IPS DF 6.9 (cell line): ENCODE measurements at places on chromosomes 1 and 21.

DNA sequence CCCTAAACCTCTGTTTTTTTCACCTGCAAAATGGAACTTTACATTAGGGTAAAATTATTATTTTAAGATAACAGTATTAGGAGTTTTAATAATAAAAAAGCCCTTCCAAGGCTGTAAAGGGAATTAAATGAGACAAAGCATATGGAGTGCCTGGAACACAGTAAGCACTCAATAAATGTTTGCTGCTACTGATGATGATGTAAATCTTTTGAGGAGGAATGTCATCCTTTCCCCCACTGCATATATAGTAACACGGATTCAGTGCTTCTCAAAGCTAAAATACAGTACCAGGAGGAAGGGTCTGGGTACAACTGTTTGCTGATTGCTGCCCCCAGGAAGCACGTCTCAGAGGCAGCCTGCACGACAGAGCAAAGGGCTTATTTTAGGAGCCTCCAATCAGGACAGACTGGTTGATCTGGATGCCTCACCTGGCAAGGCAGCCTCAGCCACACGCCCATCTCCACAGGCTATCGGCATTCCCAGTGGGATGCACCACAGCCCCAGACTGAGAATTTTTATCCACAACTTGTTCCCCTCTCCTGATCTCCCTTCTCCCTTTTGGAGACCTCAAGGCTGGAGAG lies 64.4 kb downstream of the GADD45A start:
- peak; percentile 67 for DNase-seq

DNA sequence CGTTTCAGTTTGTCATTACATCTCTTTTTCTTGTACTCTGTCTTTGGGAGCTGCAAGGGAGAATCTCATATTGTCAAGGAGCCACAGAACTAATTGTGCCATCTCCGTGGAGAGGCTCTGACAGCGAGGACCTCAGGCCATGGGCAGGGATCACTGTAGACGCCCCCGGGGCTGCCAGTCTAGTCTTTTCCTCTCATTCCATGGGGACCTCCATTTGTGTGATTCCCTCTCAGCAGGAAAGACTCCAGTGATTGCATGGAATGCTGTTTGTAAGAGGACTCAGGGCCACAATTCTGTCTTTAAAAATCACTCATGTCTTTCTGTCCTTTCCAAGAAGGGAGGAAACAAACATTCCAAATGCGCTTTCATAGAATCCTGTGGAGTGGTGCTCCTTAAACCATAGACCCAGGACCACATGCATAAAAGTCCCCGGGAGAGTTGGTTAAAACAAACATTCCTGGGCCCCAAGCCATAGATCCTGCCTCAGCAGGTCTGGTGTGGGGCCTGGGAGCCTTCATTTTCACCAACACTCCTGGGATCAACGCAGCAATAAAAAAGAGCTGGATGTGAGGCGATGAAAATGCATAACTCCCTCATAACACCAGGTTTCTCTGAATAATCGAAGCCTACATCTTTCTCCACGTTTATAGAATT lies 104.5 kb downstream of the ZP4 start:
- DNase-seq, result no peak

DNA sequence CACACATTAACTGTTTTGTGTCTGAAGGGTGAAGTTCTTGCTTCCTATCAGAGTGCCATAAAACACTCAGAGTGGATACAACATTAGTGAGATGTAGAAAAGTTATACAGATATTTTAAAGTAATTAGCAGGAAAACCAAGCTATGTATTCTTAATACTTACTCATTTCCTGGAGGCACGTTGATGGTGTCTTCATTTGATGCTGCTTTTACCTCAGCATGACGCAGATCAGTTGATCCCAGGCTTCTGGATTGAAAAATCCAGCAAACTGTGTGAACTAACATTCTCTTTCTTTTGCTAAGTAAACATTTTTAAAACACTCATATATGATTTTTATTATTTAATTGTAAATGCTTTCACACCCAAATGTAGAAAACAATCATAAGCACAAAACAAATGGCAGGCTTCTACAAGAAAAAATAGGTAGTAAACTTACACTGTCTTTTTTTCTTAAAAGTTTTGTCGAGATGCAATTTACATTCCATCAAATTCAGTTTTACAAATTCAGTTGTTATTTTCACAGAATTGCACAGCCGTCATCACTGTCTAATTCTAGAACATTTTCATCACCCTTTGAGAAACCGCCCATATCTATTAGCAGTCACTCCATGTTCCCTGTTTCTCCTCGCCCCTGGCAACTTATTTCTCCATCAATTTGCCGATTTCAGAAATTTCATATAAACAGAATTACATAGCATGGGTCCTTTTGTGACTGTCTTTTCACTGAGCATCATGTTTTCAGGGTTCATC lies 198.9 kb downstream of the LRRC7 start:
- DNase-seq, result no peak

GRCh38 chr21:43859747-43860214 lies 5.2 kb upstream of the AGPAT3 start:
- DNase-seq, result no peak

- DNase-seq, result no peak
Observed at GRCh38 chr1:248924696-248925532, 18.9 kb downstream of the PGBD2 start.

- no peak for DNase-seq
Observed at GRCh38 chr1:64874666-64875065, 91.7 kb downstream of the JAK1 start.

GRCh38 chr1:40745176-40745575 lies 38.4 kb upstream of the KCNQ4 start:
- no peak for DNase-seq

GRCh38 chr21:35217504-35218060 lies 168.5 kb upstream of the RUNX1 start:
- no peak for DNase-seq

DNA sequence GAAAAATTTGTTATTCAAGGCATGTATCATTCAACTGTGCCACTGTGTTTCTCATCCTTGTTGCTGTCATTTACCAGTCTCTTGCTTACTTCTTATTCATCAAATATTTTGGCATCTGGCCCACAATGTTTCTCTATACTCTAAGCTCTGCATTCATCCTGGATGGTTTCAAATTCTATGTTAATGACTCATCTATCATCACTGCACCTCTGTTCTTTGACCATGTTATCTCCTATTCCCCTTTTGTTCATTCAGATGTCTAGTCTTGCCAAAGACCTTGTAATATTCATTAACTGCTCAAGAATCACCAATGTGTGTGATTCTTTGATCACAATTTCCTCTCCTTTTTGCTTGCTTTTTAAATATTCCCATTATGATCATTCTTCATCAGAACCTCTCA lies 54.6 kb upstream of the PRKACB start:
- no peak for DNase-seq

DNA sequence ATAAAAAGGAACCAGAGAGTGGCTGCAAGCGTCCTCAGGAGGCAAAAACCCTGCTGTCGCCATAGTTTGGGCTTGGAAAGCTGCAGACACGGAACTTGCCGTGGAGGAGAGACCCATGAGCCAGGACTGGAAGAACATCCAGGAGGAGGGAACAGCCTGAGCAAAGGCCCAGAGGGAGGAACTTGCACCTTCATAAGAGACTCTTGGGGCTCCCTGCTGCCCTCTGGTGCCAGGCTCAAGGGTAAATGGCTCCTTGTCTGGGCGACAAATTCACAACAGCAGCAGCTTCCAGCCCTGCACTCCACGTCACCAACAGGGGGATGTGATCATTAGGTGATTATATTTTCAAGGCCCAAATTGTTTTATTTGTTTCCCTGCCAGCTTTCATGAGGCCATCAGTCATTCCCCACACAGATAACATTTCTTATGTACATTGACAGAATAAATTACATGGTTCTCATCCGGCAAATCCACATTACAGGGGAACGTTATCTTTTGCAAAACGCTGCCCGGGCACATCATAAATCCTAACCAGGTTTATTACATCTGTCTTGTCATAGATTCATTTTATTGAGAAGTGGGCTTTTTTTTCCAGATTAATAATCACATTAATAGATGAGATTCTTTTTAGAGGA lies 143.0 kb upstream of the GRIK3 start:
- peak; percentile 37 for DNase-seq

DNA sequence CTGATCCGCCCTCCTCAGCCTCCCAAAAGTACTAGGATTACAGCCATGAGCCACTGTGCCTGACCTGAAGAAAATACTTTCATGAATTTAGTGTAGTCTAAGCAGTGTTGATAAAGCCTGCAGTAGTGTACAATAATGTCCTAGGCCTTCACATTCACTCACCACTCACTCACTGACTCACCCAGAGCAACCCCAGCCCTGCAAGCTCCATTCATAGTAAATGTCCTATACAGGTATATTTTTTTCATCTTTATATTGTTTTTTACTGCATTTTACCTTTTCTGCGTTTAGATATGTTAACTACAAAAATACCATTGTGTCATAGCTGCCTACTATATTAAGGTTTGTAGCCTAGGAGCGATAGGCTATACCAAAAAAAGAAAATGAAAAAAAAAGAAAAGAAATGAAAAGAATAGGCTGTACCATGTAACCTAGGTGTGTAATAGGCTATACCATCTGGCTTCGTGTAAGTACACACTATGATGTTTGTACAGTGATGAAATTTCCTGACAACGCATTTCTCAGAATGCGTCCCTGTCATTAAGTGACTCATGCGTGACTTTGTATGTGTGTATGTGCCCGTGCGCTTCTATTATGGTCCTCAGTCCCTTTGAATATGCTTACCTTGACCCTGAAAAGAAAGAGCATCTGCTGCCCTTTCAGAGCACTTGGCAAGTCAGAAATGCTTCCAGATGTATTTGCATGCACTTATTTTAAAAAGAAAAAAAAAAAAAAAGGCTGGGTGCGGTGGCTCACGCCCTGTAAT lies 9.2 kb upstream of the SLAMF8 start:
- no peak for DNase-seq

DNA sequence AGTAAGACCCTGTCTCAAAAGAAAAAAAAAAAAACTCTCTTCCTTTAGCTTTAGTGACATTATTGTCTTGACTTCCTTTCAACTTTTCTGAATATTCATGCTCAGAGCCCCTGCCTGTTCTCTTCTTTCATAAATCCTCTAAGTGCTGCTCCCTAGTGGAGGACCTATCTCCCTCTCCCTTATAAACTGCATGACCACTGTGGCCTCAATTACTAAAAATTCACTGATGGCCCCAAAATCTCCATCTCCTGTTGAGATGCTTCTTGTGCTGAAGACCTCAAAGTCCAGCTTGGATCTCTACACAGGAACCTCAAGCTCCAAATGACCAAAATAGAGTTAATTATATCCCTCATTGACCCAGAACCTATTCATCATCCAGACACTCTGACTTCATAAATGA lies 7.8 kb downstream of the ITLN1 start:
- no peak for DNase-seq

GRCh38 chr1:66253330-66253921 lies 280.5 kb upstream of the SGIP1 start:
- no peak for DNase-seq

DNA sequence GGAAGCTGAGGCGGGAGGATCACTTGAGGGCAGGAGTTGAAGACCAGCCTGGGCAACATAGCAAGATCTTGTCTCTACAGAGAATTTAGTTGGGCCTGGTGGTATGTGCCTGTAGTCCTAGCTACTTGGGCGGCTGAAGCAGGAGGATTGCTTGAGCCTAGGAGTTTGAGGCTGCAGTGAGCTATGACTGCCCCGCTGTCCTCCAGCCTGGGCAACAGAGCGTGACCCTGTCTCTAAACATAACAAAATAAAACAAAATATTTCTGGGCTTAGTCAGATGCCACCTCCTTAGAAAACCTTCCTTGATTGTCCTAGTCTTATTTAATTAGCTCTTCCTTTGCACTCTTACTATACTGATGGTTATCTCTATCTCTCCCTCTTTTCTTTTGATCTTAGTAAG lies 8.5 kb downstream of the TGFB2 start:
- DNase-seq, result no peak

- no peak for DNase-seq
Observed at GRCh38 chr1:171113382-171113781, 22.7 kb downstream of the FMO3 start.

DNA sequence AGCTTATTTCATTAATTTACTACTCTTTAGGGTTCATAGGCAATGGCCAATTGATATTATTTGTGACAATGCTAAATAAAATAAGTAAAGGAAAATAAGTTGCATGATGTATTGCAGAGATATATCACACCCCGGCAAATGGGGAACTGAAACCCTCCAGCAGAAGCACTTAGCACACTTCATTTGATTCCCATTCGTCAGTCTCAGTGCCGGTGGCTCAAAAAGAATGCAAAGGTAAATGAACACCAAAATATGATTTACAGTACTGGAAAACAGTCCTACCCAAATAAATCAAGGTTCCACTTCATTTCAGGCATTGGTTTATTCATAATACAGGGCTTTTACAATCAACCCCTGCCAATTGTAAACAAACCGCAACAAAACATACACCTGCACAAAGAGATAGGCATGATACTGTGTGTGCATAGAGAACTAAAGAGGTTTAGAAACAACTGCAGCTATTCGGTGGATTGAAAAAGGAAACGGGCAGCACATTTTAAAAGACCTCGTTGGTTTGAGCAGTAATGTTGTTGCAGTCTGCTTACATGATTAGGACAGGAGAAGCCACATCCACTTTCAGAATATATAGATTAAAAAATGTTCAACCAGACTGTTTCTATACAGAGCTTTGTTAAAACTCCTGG lies 1019.2 kb downstream of the TTLL7 start:
- DNase-seq, result no peak

GRCh38 chr1:94806441-94806871 lies 13.7 kb upstream of the SLC44A3 start:
- no peak for DNase-seq

GRCh38 chr21:17461014-17461413 lies 51.8 kb upstream of the CXADR start:
- DNase-seq, result no peak

DNA sequence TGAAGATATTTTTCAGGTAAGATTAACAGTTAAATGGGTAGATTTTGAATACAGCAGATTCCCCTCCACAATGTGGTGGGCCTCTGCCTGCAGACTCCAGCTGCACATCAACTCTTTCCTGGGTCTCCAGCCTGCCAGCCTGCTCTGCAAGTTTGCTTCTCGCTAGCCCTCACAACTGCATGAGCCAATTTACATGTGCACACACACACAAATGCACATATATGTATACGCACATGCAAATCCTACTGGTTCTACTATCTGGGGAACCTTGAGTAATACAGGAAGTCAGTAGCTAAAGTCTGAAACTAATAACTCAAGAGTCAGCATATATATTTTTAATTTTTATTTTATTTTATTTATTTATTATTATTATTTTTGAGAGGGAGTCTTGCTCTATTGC lies 34.8 kb upstream of the QSOX1 start:
- no peak for DNase-seq

DNA sequence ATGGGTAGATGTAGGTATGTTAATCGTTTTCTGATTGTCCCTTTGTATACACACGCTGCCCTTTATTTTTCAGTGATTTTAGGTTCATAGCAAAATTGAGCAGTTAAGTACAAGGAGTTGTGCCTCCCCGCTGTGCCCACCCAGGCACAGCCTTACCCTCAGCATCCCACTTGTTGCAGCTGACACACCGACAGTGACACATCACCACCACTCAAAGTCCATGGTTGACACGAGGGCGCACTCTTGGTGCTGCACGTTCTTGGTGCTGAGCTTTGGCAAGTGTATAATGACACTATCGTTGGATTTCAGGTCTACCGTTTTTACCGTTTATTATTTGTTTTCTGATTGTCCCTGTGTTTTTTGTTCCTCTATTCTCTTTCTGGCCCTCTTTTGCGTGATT lies 15.6 kb downstream of the C1orf159 start:
- DNase-seq, result no peak

GRCh38 chr1:1847890-1848289 lies 43.0 kb downstream of the GNB1 start:
- DNase-seq, result no peak
